ENCODE measurements at places on chromosomes 12 and 14.

GRCh38 chr14:72528863-72529175 is 365.1 kb downstream of the DPF3 start:
- DNase-seq: no peak

GRCh38 chr14:96574633-96575632 is 72.8 kb downstream of the PAPOLA start:
- DNase-seq: no peak

- no peak for DNase-seq
Measured at GRCh38 chr12:105843986-105844760, 294.6 kb downstream of the NUAK1 start.

- DNase-seq: no peak
Measured at GRCh38 chr14:89775946-89776345, 178.6 kb downstream of the EFCAB11 start.

DNA sequence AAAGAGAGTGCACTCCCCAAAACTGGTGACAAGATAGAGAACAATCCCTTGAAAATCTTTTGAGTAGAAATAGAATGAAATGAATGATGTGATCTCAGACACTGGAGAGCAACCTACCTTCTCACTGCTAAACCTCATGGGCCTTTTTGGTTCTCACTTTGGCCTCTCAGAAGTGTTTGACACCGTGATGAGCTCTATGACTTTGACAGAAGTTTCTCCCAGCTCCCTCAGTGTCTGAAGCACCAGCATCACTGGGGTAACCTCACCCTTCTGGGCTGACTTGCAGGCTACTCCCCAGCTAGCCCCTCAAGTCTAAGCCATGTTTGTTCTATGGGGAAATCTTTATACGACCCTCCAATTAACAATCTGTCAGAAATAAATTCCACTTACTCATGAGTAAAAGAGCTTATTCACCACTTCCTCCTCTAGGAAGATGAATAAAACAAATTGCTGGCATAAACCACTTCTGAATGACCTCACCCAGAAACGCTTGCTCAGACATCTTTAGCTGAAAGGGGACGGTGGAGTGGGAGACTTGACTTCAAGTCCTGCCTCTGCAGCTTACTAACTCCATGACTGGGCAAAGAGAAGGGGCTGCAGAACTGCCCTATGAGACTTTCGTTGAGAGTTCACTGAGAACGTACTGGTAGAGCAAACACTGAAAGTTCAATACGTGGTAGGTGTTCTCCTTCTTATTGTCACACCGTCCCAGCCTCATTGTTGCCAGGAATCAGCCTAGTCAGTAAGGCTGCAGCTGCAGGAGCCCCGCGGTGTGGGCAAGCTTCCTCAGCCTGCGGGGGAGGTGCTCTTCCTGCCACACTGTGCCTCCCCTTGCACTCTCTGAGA is 46.5 kb downstream of the ST8SIA1 start:
- DNase-seq: no peak

DNA sequence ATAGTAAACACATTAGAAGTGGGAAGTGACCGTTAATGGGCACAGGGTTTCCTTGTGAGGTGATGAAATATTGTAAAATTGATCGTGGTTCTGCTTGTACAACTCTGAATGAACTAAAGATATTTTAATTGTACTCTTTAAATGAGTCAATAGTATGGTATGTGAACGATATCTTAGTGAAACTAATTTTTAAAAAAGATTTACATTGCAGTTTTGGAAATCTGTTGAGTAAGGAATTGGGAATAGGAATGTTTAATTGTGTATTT is 1.7 kb downstream of the ZNF410 start:
- no peak for DNase-seq

- DNase-seq: peak; percentile 48
Measured at GRCh38 chr12:52050758-52051541, at the start of gene NR4A1. TSS of gene NR4A1 (plus strand) at chr12:52051442. CDS start at chr12:52054329, 2,887 bp downstream.

DNA sequence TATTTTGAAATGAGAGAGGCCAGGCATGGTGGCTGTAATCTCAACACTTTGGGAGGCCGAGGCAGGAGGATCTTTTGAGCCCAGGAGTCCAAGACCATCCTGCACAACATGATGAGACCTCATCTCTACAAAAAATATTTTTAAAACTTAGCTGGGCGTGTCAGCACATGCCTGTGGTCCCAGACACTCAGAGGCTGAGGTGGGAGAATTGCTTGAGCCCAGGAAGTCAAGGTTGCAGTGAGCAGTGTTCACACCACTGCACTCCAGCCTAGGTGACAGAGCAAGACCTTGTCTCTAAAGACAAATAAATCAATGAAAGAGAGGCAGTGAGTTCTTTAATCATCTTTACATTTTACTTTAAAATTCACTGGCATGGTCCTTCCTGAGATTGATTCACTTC is 124.5 kb downstream of the DUSP6 start:
- DNase-seq: no peak

All from cortex of kidney (tissue), 1 donor.